Activated CD4-positive, alpha-beta T cell treated with anti-CD3 and anti-CD28 coated beads, Interleukin-2, Interleukin-6, amounts not matched to agents 100 ng/mL and 50 ng/mL, durations not matched to agents 16 hours and 8 hours (primary cell): ENCODE measurements at places on chromosomes 3 and 15.

DNA sequence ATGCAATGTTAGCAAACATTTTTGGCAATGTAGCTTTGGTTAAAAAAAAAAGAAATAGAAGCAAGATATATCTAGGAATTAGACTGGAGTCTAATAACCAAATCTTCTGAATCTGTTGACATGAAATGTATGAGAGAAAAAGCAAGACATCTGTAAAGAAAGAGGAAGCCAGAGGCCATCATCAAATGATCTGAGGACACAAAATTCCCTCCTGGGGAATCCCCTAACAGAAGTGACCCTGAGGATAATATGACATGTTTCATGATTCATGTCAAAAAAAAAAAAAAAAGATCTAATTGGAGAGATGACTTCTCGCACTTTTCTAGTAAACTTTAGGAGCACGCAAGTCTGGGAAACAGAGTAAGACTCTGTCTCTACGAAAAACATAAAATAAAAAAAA is 70.9 kb downstream of the IMPG2 start:
- no peak for DNase-seq

DNA sequence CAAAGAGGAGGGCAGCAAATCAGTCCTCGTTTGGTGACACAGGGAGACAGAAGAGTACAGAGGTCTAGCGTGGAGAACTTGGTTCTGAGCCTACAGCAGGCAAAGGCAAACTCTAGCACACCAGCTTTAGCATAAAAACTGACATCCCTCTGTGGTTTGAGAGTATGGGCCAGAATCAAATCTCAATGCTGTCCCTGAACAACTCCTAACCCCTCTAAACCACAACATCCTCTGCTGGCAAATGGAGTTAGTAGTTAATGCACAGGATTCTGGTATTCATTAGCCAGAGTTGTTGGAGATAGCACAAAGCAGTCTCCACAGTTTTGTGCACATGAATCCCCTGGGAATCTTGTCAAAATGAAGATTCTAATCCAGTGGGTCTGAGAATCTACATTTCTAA is 315.8 kb downstream of the NTRK3 start:
- DNase-seq = no peak

DNA sequence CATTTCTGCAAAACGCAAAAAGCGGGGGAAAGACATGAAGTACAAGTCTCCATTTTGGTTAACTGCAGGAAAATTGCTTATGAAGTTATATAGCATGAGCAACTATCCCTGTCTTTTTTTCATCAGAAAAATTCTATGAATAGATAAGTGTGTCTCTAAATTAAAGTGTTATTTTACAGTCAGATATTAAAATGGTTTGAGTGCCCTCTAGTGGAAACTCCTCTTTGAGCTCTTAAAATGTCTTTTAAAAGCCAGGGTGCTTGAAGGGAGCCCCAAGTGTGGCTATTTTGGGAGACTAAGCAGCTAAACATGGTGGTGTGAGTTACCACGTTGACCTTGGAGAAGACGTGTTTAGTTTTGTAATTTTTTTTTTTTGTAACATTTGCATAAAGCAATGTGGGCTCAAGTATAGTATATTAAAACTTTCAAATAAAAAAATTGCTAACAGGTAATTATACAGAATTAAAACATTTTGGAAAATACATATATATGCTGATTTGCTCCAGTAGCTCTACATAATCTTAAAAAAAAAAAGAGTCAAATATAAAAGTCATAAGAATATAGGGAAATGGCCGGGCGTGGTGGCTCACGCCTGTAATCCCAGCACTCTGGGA is 77.2 kb downstream of the PPP2R3A start:
- DNase-seq = peak; percentile 42

DNA sequence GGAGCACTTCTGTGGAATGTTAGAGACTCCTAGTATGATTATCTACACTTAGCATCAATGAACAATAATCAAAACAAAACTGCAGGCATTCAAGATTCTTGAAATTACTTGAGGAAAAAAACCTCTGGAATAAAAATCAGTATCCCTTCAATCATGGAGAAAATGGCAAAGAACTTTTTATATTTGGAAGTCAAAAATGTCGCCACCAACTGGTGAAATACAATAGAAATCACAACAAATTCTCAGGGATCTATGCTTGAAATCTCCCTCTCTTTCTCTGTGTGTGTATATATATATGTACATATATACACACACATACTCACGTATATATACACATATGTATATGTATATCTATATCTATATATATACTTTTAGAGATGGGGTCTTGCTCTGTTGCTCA is 378.9 kb upstream of the ALCAM start:
- DNase-seq = no peak

DNA sequence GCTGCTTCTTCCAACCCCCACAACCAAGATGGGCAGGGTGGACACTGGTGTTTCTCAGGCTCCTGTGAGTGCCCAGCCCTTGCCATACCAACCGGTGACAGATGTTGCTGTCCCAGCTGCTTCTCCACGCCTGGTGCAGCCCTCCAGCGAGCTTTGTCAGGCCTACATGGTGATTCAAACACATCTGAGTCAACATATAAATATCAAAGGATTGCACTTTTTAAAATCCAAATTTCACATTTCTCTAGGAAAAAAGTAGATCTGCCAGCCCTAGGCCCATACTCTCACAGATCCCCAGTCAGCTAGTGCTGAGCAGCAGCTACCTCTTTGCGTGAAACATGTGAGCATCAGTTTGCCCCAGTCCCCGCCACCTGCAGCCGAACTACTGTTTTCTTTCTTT is 52.7 kb downstream of the RPN1 start:
- no peak for DNase-seq

DNA sequence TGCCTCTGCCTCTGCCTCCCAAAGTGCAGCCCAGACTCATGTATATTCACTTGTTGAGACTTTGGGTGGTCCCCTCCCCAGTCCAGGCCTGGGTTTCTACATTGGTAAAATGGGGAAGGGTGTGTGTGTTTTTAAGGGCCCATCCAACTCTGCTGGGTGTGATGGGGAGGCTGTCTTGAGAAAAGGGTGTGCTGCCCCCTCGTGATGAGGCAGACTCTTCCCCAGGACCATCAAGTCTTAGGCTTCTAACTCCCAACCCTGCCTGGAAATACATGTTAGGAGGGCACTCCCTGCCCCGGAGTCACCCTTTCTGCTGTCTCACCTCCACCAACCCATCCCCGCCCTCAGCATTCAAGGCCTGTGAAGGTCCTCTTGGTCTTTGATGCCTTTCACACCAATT is 4.4 kb upstream of the PTPN23 start:
- no peak for DNase-seq
